ENCODE measurements at places on chromosomes 3 and 15.
A peak's percentile ranks its signal among the peaks of the same experiment; 100 is the strongest.

- DNase-seq: no peak
Observed at GRCh38 chr15:83178869-83179325, 28.7 kb downstream of the HDGFL3 start.

DNA sequence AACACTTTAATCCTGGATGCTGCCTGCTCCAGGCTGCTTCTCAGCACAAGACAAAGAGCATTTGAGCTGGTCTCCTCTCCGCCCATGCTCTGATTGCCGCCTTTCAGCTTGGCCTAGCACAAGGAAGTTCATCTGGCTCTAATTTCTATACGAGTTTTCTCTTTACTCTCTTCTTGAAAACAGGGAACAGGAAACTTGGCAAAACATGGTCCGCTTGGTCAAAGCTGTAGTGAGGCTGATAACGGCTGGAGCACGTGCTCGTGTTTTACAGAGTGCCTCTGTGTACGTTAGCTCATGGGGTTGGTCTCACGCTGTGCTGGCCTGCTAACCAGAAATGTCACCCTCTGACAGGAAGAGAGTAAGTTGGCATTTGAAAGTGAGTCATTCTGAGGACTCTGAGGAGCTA lies 19.2 kb downstream of the RARRES1 start:
- DNase-seq: peak; percentile 89

- no peak for DNase-seq
Observed at GRCh38 chr3:29363110-29363509, 82.2 kb downstream of the RBMS3 start.

DNA sequence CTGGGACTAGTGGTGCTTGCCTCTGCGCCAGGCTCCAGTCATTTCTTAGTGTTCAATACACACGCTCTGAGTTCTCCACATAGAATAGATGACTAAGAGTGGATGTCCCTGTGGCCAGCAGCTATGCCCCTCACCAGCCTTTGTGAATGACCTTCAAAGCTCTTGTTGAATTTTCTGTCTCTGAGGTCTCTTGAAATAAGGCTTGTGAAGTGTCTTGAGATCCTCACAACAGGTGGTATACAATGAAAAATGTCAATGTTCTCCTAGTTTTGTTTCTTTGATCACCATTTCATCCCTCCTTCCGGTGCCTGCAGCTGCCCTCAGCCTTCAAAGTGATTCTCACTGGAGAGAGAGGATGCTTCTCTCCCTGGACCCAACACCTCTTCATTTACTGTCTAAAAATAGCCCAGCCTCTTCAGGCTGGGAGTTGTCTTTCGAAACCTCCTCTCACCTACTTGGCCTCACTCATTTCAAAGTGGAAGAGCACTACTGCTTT lies 5.4 kb downstream of the MAPKBP1 start:
- no peak for DNase-seq

DNA sequence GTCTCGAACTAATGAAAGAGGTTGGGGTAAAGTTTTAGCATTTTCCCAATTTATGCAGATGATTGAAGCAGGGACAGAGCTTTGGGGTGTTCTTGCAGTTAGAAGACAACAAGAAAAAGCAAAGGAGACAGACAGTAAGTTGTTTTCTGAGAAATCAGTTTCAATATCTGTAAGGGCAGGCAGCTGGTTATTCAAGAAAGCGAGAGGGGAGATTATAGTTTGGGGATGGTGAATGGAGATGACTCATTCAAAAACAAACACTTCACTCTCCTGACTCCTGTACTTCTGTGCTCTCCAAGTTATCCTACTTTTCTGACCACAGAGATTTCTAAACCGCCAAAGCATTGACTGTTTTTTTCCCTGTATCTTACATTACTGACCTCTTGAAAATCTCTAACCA lies 352.0 kb downstream of the GAP43 start:
- peak; percentile 32 for DNase-seq

DNA sequence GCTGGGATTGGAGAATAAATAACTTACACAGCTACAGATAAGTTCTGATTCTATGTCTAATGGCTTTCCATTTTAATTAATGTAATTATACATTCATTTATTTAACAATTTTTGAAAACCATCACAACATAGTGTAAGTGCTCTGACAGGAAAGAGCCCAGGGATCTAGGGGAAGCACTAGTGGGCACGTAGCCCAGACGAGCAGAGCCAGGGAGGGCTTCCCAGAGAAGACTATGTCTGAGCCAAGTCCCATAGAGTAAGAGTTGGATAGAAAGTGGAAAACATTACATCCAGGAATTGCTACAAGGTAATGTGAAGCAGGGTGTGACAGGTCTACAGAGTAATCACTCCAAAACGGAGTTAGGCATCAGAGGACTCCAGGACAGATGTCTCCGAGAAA lies 2.9 kb upstream of the HGD start:
- DNase-seq: no peak

GRCh38 chr3:142507241-142507640 lies 59.4 kb upstream of the XRN1 start:
- DNase-seq: no peak

- DNase-seq: no peak
Observed at GRCh38 chr15:76340803-76341365, 4.3 kb downstream of the ISL2 start.

DNA sequence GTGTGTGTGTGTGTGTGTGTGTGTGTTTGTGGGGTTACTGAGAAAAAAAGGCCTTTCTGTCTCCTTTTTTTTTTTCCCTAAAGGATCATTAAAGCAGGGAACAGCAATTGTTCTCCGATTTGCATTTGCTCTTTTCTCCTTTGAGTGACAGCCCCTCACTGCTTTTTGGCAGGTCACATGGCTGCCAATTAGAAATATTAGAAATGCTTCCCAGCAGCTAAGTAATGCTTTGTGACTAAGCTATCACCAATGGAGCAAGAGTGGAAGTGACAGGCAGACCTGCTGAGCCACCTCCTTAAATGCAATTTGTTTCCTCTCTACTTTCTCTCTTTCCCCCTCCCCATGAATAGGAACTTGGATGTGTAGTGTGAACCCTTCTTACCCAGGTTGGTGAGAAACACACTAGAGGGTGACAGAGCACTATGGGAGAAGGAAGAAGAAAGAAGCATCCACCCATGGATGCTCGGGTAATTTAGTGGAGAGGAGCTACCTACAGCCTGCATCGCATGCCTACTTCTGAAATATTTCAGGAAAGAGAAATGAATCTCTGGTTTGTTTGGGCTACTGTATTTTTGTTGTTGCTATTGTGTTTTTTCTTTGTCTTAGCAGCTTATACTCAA lies 165.2 kb upstream of the PDZRN3 start:
- no peak for DNase-seq

GRCh38 chr3:121659586-121659985 lies 1.1 kb downstream of the HCLS1 start:
- no peak for DNase-seq

GRCh38 chr3:43095370-43095769 lies 10.5 kb downstream of the POMGNT2 start:
- no peak for DNase-seq

GRCh38 chr3:175075269-175075668 lies 216.1 kb downstream of the NAALADL2 start:
- DNase-seq: no peak

- DNase-seq: no peak
Observed at GRCh38 chr3:1515882-1516281, 423.1 kb downstream of the CNTN6 start.

GRCh38 chr3:50749822-50750221 lies 75.1 kb downstream of the DOCK3 start:
- no peak for DNase-seq

DNA sequence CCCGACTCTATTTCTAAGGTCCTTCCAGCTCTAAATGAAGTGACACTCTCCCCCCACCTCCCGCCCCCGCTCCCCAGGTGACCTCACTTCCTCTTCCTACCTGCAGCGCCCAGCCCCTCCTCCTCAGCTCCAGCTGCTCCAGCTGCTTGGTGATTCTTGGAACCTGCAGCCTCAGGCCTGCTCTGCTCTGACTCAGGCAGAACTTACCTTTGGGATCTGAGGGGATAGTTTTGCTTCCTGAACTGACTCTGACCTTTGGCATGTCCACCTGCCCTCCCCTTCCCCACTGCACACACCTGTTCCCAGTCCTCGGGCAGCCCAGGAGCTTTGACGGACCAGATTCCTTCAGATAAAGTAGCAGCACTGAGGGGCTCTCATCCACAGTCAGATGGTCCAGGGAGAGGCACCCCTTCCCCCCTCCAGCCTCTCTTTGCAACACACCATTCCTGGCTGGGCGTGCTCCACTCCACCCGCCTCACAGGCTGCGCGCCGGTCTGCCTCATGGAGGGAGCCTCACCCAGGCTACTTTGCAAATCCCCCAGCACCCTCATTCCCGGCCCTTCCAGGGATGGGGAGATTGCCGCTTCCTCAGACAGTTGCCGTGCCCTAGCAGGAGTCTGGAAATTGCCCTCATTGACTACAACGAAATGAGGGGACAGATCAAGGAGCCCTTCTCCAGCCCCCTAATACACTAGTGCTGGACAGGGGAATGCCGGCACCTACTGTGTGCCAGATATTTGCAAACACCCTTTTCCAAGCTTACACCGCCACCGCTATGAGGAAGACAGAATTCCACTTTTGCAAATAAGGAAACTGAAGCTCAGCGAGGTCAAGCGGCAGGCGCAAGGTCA lies 692 bp upstream of the C15orf39 start:
- DNase-seq: no peak

- no peak for DNase-seq
Observed at GRCh38 chr3:180335050-180335449, 266.9 kb upstream of the TTC14 start.

DNA sequence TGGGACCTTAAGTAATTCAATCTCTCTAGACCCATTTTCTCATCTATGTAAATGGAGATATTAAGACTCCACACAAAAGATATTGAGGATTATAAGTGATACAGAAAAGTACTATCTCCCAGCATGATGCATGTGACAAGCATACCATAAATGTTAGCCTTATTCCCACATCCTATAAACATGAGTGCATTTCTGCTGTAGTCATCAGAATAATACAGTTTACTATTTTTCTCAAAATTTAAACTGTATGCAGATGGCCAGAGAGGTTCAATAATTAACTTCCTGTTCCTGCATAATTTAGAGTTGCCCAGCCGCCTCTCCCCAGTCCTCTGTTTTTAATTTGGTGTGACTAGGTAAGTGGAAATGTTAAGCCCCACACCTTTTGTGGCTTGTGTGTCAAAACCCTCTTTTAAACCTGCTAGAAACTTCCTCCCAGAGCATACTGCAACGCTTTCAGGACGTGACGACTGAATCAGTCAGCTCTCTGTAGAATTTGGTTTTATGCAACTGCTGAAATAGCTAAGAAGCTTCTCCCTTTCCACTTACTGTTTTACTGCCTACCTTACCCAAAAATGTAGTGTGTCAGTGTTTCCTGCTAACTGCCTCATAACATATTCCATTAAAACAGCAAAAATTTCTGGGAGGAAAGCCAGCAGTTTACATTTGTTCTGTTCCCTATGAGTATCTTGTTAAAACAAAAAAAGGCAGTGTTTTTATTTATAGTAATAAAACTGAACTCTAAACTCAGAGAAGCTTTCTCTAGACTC lies 1037.9 kb downstream of the EPHA3 start:
- DNase-seq: no peak

DNA sequence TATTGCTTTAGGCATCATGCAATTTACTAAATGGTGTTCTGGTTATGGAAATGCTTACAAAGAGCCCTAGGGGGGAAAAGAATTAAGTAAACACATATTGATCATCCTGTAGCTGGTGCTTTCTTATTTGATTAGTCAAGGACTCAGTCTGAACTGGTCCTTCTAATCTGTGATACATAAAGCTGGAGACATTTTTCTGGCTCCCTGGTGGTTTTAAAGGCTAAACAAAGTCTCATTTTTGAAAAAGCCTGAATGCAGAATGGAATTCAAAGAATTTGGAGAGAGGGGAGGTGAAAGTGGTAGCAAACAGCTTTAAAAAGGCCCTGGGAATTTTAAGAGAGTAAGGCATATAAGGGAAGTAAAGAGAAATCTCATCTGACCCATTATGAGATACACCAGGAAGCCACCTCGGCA lies 149.7 kb downstream of the RBMS3 start:
- DNase-seq: no peak

GRCh38 chr3:13536432-13536831 lies 12.5 kb upstream of the FBLN2 start:
- no peak for DNase-seq

DNA sequence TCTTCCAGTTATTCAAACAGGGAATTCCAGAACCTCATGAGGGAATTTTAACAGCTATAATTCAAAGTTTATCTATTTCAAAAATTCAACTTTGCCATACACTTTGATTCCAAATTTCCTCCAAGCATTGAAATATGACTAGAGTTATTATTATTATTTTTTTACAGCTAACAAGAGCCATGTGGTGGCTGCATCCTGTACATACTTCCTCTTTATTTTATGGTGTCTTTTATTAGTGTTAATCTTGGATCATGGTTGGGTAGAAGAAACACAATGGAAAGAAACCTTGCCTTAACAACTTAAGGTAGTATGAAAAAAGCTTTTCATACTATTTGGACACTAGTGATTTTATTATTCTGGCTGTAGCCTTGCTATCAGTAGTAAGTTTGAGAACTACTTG lies 52.7 kb downstream of the TFG start:
- no peak for DNase-seq

DNA sequence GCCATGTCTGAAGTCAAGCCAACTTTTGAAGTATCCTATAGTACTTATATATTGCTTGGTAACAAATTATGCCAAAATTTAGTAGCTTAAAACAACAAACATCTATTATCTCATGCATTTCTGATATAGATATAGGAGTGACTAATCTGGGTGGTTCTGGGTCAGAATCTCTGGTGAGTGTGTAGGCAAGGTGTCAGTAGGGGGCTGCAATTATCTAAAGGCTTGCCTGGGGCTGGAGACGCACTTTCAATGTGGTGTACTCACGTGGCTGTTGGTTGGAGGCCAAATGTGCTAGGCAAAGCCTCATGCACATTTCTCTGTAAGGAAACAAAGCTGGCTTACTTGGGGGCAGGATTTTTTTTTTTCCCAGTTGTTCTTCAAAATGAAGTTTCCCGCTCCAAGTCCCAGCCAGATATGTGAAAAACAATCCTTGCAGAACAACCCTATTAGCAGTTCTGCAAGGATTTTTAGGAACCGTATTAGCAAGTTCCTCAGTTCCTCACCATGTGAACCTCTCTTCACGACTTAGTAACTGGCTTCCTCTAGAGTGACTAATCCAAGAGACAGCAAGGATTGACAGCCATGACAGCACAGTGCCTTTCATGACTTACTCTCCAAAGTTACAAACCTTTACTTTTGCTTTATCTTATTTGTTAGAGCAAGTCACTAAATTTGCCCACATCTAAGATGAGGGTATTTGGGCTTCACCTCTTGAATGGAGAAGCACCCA lies 25.8 kb downstream of the GREM1 start:
- no peak for DNase-seq

All from brain pericyte (primary cell).